Suppressor macrophage (primary cell): ENCODE measurements at places on chromosomes 4 and X.
A peak's percentile ranks its signal among the peaks of the same experiment; 100 is the strongest.

DNA sequence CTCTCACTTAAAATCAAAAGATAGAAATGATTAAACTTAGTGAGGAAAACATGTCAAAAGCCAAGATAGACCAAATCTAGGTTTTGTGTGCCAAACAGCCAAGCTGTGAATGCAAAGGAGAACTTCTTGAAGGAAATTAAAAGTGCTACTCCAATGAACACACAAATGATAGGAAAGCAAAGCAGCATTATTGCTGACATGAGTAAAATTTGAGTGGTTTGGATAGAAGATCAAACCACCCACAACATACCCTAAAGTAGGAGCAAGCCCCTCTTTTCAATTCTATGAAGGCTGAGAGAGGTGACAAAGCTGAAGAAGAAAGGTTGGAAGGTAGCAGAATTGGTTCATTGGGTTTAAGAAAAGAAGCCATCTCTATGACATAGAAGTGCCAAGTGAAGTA, 56.8 kb downstream of the SLC39A8 start:
- no peak for DNase-seq

DNA sequence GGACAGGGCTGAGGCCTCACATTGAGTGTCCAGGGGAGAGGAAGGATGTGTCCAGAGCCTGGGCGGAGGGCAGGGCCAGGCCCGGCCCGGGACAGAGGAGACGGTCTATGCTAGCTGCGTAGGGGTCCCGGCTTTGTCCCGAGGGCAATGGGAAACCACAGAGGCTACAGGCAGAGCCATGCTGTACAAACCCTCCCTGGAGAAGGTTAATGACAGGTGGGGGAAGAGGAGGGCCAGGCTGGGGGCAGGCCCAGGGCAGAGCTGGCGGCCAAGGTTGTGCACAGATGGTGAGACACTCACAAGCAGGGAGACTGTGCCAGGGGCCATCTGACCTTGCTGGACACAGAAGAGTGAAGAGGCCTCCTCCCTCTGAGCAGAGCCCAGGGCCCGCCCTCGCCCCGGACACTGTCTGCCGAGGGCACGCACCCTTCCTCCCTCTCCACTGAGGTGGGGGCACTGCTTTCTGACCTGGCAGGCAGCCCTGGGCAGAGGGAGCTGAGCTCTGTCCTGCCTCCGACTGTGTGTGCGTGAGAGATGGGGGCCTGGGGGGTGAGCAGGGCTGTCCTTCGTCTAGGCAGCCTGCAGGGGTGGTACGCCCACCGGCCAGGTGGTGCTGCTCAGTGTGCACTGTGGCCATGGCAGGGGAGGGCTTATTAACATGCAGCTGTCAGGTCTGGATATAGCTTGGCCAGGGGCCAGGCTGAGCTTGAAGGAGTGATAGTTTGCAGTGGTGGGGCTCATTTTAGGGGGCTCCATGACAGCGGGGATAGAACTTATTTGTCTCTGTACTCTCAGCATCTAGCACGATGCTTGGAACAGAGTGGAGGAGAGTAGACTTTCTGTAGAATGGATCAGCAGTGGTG, 75.7 kb upstream of the LRPAP1 start:
- DNase-seq: no peak

DNA sequence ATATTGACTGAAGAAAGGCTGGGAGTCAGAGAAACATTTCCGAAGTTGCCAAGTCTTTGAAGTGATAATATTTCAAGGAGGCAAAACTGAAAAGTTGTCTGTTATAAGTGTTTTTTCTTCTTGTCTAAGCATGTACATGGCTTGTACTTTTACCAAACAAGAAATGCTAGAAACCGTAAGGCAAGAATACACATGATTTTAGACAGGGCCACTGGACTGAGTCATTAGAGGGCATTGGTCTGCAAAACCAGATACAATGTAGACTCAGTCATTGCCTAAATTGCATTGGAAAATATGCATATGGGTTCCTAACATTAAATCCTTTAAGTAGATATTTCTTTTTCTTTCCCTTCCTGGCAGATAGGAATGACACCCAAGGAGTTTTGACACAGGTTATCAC, 284.9 kb upstream of the PUDP start:
- DNase-seq: no peak

- DNase-seq: no peak
These were observed 102.4 kb upstream of the TLR3 start for GRCh38 chr4:185966549-185966948.

GRCh38 chrX:46912603-46913491, 626 bp downstream of the JADE3 start:
- peak; percentile 57 for DNase-seq
